RKO (cell line): ENCODE measurements at places on chromosomes 11 and 22.
A peak's percentile ranks its signal among the peaks of the same experiment; 100 is the strongest.

DNA sequence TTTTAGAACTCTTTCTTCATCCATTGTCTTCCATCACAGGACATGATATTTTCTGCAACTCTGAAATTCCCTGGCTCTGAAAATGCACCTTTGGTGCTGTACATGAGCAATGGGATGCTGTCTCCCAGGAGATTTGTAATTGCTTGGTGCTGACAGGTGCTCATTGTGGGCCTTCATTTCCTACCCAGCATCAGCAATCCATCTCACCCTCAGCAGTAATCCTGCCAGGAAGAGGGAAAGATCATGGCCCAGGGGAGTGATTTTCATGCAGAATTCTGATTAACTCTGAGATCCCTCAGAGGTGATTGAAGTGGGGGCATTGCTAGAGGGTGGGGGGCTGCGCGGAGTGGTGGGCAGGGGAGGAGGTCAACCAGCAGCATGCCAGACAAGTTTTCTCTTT lies 651.7 kb downstream of the NELL1 start:
- no peak for DNase-seq

- no peak for DNase-seq
Observed at GRCh38 chr11:111336582-111337256, 38.4 kb downstream of the POU2AF3 start.

GRCh38 chr11:95103701-95104100 lies 14.1 kb downstream of the ENDOD1 start:
- no peak for DNase-seq

DNA sequence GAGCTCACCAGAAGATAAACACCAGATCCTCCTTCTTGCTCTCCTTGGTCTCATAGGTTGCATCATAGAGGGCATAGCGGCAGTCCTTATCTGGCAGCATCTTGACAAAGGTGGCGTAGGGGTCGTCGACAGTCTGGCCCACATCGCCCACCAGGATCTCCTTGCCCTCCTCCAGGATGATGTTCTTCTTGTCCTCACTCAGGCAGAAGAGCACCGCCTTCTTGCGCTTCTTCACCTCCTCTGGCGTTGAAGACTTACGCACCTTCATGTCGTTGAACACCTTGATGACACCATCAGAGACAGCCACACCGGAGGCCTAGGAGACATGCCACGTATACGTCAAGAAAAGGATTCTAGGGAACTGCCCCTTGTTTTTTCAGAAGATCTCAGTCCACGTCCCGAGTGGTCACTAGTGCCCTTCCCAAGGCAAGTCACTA lies 2.0 kb downstream of the CFL1 start:
- DNase-seq, result no peak

DNA sequence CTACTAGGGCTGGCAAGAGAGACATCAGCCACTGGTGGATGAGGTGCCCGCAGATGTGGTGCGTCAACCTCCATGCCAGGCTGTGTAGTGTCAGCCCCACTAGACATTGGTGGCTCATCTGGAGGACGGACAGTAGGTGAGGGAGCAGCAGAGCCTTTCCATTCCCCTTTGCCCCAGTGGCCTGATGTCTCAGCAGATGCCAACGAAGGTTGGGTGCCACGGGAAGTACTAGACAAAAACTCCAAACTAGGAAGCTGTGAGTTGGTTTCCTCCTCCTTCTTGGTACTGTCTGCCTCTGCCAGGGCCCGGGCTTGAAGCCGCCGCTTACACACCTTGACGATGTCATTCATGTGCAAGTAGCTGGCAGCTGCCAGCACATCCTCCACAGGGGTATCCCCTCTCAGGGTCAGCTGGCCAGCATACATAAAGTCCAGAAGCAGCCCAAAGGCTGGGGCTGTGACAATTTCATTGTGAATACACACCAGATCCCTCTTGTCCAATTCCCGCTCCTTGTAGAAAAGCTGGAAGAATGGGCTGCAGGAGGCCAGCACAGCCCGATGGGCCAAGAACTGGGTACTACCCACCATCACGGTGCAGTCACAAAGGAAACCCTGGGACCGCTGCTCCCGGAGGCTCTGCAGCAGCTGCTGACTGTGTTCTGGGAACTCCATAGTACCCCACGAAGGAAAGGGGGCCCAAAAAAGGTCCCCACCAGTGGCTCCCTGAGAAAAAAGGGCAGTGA lies 795 bp downstream of the ZBTB3 start:
- no peak for DNase-seq

DNA sequence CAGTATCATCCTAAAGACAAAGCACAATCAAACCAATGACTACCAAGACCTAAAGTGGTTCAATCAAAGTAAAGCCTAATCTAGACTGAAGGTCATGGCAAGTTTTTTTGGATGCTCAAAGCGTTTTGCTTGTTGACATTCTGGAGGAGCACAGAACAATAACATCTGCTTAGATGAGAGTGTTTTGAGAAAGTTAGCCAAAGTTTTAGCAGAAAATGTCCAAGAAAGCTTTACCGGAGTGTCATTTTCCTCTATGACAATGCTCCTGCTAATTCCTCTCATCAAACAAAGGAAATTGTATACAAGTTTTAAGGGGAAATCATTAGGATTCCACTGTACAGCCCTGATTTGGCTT lies 256.9 kb upstream of the FAT3 start:
- no peak for DNase-seq

DNA sequence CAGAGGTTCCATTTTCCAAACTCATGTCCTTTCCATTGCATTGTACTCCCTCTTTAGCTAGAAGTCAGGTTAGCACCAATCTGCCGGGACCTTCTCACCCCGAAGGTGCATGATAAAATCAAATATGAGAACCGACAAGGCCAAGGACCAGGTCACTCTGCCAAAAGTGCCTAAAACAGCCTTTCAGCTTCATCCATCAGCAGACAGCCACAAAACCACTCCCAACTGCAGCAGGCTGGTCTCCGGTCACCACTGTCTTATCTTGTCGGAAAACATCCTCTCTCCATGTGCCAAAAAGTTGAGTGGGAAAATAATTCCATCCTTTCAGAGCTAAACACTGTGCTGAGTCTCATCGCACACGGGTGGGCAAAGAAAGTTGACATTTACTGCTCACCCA lies 1.4 kb downstream of the PI4KA start:
- no peak for DNase-seq

DNA sequence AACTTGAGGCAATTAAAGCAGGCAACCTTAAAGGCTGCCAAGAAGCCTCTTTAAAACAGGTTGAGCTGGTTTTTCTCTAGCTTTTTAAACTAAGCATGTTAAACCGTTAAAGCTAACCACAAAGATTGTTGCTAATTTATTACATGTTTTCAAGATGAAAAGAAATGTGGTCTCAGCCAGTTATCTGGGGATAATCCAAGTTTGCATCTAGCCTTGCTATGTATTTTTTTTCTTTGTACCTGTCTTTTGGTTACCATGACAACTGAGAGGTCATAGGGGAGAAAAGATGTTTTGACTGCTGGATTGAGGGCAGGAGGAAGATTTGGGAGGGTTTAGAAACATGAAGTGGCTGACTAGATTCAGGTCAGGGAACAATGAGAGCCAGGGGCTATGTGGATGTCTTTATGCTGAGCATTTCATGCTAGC lies 19.2 kb upstream of the PGM2L1 start:
- DNase-seq, result no peak

DNA sequence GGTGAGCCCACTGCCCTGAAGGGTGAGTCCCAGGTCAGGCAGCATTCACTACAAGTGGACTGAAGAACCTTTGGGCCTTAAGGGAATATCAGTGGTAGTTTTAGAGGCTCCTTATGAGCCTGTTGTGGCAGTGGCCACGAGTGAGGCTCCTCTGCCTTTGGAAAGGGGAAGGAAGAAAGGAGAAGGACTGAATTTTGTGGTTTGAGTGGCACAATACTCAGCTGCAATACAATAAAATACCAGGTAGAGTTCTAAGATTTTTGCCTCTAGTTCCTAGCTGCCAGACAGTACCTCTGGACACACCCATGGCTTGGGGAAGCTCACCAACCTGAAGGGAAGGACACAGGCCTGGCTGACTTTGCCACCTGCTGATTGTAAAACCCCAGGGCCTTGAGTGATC lies 260.9 kb downstream of the DYNC2H1 start:
- no peak for DNase-seq

GRCh38 chr22:49862496-49862776 lies 8.8 kb downstream of the ZBED4 start:
- no peak for DNase-seq

- peak; percentile 51 for DNase-seq
Observed at GRCh38 chr11:7688238-7688826, 15.0 kb upstream of the CYB5R2 start.

GRCh38 chr22:49702068-49702397 lies 125.6 kb downstream of the BRD1 start:
- DNase-seq, result no peak

DNA sequence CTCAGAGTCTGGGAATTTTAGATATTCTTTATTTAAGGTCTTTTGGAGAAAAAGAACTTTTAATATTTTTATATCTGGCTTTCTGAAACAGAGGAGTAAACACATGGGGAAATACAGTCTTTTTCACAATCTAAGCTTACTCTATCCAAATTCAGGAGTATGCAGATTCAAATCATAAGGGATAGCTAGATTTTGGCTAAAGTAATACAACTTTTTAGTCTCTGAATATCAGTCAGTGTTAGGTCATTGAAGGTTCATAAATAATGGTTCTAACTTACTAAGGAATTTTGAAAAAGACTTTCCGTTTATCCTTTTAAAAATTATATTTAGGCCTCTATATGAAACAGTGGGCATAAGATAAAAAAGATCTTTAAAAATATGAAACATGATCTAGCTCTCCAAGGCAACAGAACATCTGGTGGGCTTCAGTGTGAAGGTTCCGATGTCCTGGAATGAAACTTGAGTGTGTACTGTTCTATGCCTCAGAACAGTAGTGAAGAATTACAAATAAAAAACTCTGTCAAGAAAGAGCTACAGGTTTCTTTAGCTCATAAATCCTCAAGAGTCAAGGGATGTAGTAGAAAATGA lies 165.2 kb upstream of the PDGFD start:
- no peak for DNase-seq

- DNase-seq, result no peak
Observed at GRCh38 chr11:9120664-9121468, 29.5 kb upstream of the SCUBE2 start.

DNA sequence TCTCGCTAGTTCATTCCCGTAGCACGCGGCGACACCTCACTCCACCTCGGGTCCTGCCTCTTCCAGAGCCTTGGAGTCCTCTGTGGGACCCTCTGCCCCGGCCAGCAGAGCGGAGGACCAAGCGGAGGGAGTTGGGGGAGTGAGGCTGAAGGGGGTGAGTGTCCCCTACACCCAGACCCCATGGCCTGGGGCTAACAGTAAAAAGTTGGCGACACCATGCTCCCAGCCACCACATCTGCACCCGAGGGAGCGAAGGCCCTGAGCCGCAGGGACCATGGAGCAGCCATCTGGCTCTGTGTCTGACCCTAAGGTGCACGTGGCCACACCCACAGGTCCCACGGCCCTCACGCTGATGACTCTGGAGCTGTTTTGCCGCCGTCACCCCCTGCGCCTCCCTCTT lies 293.8 kb downstream of the BRD1 start:
- DNase-seq, result no peak

DNA sequence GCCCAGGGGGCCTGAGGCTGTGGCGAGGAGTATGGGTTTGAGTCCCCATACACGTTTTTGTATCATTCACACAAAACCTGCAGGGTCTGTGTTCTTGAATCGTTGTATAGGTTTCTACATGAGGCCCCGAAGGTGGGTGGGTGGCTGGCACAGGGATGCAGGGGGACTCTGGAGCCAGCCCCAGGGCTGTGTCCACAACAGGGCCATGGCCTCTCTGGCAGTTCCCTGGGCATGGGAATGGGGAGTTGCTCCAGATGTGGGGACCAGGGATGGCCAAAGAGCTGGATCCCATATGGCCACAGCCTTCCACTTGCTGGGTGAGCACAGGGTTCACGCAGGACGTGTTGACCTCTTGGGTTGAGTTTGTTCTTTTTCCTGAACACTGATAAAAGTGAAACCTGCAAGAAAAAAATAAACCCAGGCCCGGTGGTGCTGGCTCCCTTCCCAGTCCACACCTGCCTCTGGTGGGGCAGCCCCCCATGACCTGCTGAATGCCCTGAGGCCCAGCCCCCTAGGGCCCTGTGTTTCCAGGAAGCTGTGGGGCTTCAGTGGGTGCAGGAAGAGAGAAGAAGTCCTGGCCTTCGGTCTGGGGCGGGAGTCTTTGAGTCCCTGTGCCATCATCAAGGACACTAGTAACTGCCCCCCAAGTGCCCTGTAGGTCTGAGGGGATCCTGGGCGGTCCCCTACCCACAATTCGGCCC lies 16.1 kb downstream of the MYRF start:
- no peak for DNase-seq

- peak; percentile 59 for DNase-seq
Observed at GRCh38 chr22:32985899-32986765, 72.0 kb downstream of the SYN3 start.

GRCh38 chr11:3094223-3094824 lies 37.1 kb upstream of the CARS1 start:
- no peak for DNase-seq

GRCh38 chr11:107439586-107440167 lies 17.9 kb downstream of the CWF19L2 start:
- no peak for DNase-seq
